ENCODE measurements at places on chromosomes 13 and 19.

- no peak for DNase-seq
Measured at GRCh38 chr13:69980799-69981198, 126.8 kb upstream of the ATXN8OS start.

- DNase-seq, result no peak
Measured at GRCh38 chr13:103140001-103140671, 73.9 kb upstream of the SLC10A2 start.

GRCh38 chr19:30551271-30551670 lies 179.1 kb downstream of the ZNF536 start:
- DNase-seq, result no peak

- no peak for DNase-seq
Measured at GRCh38 chr13:43368003-43368402, 344.6 kb downstream of the DNAJC15 start.

DNA sequence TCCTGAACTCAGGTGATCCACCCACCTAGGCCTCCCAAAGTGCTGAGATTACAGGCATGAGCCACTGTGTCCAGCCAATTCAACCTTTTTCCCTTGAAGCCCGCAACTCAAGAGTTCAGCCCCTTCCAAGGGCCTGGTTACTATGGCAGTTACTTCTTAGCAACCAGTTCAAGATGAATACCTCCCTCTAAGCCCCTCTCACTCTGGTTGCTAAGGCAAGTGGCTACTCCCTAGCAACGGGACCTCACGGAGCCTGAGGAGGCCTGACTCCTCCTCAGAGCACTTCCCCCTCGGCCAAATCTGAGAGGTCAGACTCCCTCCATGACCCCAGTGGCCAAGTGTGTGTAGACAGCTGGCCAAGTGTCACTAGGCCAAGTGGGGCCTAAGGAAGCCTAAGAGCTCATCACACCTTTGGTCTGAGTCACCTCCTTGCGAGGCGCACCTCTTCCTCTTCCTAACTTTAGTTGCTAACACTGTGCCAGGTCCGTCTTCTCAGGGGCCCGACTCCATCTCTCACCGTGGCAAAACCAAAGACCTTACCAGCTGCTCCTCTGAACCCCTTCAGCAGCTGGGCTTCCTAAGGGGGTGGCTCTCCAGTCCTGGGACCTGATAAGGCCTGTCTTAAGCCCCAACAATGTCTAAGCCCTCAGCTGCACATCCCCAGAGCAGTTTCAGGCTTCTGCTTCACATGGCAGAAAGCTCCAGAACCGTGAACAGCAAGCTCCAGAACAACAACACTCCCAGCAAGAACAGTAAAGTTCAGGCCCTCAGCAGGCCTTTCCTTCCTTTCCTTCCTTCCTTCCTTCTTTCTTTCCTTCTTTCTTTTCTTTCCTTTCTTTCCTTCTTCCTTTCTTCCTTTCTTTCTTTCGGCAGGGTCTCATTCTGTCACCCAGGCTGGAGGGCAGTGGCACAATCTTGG lies 9.6 kb downstream of the CD37 start:
- DNase-seq, result no peak

DNA sequence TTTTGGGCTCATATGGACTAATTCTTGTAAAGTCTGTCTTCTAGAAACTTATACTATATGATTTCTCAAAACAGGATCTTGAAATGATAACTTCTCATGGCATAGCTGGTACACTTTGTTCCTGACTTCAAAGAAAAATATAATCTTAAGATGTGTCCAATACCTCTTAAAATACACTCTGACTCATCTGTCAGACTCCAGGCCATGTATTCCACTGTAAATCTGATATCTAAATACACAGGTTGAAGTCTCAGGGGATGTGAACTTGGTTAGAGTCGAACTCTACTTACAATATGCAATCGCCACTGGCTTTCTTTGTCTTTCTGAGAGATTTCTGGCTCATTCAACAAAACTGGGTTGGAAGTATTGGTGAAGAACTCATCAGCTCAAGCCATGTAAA lies 99.8 kb downstream of the LACC1 start:
- no peak for DNase-seq
